ENCODE measurements at places on chromosomes 3 and 15.
A peak's percentile ranks its signal among the peaks of the same experiment; 100 is the strongest.

DNA sequence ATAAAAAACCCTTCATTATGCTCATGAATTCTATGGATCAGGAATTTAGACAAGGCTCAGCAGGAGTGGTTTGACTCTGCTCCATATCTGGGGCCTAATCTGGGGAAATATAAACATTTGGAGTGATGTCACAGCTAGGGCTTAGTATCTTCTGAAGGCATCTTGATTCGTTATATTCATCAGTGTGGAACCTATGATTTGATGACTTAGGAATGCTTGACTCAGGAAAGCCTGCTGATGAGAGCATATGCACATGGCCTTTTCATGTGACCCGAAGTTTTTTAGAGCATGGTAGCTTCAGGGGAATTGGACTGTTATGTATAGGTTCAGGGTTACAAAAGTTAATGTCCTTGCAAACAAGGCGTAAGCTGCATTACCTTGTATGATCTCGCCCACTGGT is 184.9 kb upstream of the LRRC3B start:
- no peak for DNase-seq

GRCh38 chr3:48356419-48356818 is 15.6 kb upstream of the FBXW12 start:
- DNase-seq, result no peak

DNA sequence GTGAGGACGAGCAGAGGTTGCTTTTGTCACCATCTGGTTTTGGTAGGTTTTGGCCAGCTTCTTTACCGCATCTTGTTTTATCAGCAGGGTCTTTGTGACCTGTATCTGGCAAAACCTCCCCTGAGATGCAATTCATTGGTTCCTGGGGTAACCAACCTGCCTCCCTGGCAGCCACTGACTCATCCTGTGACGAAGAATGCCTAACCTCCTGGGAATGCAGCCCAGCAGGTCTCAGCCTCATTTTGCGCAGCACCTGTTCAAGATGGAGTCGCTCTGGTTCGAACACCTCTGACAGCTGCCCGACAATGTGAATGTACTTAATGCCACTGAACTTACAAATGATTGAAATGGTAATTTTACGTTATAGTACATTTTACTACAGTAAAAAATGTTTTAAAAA is 6.8 kb upstream of the ADAMTS17 start:
- no peak for DNase-seq

GRCh38 chr3:94234177-94234788 is 171.4 kb downstream of the NSUN3 start:
- DNase-seq, result no peak

DNA sequence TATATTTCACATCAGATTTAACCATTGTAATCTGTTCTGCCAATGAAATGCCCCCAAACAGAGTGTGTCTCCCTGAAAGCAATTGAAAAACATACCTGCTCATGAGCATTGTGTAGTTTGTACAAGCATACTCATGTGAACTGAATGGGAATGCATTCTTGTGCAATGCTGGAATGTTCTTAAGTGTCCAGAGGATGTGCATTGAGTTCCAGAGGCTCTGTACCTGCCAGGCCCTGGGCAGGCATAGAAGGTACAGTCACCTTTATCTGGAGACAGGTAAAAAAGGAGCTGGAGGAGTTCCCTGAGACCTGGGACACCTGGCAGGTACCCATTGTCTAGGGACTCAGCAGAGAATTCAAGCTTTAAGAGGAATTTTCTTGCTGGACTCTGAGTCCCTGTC is 2.8 kb downstream of the MRAS start:
- no peak for DNase-seq

DNA sequence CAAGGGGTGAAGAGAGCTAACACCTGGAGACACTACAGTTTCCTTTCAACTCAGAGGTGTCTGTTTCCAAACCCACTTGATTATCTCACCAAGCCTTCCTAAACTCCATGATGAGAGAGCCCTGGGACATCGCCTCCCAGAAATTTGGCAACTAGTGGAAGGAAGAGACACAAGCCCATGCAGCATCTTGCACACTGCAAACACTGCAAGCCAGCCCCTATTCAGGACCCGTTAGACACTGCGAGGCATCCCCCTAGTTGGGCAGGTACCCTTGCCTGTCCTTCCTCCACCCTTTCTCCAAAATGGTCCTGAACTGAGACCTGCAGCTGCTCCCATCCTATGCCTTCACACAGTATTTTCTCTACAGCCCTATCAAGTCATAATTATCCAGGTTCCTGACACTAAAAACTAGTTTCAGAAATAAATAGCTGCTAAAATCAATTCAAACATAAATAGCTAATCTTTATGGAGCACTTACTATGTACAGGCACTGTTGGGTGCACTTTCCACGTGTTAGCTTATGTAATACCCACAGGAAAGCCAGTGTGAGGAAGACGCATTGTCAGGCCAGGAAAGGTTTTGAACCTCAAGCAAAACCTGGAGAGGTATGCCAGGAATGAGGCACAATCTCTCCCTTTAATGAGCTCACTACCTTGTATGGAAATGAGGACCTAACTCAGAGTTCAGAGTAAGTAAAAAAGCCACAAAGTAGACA is 2.8 kb downstream of the MAGI1 start:
- DNase-seq, result no peak

DNA sequence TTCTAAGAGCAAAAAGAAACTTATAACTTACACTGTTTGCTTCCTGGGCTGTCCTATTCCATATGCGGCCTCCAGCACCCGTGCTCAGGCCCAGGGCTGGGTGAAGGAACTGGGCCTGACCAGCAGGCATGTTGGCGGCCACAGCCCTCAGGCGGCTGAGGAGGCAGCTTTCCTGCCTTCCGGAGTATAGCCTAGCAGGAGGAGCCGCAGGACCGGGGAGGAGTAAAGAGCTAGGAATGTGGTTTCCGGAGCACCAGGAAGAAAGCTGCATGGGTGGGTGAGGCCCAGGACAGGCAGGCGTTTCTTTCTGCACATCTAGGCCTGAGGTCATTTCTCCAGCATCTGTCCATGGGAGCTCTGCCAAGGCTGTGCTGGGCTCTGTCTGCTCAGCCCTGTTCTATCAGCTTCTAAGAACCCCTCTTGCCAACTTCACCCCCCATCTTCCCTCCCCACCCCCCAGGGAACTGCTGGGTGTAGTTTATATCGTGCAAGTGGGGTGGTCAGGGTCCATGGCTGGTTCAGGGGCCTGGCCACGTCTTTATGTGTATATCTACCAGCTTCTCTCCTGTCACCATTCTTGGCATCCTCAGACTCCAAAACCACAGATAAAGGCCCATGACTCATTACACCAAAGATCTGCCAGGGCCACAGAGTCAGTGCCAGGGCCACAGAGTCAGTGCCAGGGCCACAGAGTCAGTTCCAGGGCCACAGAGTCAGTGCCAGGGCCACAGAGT is 7.8 kb upstream of the KIF7 start:
- DNase-seq, result no peak

DNA sequence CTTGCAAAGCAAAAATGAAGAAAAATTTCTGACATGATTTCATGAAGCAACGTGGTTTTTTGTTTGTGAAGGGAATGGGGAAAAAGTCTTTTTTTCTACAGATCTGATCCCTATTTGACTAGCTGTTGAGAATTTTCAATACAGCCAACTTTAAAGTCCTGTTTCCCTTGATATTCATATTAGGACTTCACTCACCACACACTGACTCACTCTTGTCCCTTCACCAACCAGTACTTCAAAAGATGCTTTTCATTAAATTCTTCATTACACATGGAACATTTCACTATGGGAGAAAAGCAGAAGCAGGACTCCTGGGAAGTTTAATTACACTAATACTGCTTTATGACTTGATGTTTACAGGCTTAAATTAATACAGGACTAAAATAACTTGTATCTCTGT is 16.6 kb downstream of the TRANK1 start:
- DNase-seq, result no peak

GRCh38 chr15:77009646-77010311 is 14.9 kb downstream of the PSTPIP1 start:
- DNase-seq, result no peak

- no peak for DNase-seq
Observed at GRCh38 chr3:133274477-133274876, 125.4 kb upstream of the BFSP2 start.

DNA sequence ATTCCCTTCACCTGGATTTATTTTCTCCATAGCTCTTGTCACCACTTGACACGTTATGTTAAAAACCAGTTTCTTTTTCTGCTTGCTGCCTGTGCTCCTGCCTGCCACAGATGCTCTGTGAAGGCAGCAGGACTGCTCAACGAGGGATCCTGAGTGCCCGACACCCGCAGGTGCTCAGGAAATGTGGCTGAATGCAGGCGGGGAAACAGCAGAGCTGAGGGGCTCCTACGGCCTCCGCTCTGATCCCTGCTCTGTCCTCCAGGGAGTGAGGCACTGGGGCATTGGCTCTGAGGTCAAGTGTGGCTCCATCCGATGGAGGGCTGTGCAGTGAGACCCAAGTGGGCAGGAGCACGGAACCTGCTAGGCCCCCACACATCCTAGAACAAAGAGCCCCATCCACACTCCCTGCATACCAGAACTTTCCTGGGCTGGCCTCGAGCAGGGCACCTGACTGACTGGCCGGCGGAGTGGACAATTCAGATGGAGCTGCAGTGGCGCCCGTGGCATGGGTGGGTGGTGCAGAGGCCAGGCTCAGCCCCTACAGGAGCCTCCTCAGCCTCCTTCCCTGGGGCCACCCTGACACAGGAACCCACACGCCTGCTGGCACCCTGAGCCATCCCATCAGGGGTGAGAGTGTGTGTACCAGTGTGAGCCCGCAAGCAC is 27.9 kb downstream of the IQSEC1 start:
- DNase-seq, result no peak

DNA sequence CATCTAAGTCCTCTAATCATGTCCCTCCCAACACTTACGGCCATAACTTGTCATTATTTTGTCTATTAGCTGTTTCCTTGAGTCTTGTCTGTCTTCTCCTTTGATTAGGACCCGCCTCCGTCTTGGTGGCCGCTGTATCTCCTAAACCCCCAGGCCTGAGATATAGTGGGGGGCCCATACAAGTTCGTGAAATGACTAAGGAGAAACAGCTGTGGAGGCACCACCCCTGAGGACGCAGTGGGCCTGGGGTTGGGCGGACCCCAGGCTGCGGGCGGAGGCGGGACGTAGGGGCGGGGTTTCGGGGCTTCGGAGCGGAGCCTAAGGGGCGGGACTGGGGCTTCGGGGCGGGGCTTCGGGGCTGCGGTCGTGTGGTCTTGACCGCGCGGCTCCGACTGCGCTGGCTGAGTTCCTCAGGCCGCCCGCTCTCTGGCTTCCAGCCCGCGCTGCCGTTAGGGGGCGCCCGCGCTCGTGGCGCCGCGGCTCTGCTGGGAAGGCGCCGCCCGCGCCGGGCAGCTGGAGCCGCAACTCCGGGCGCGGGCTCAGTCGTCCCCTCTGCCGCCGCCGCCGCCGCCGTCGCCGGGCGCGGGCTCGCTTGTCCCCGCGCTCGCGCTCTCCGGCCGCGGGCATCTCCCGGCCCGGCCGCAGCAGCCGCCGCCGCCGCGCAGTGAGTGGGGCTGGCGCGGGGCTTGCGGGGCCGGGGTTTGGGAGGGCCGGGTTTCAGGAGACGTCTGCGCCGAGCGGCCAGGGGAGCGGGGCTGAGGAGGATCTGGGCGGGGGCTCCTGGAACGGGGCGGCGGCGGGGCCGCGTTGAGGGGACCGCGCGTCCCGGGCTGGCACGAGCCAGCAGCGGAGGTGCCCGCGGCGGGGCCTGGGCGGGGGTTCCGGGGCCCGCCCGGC is at the start of gene KCTD6:
Gene KCTD6 (plus strand): TSS at position 591 of the 897 bp plus-strand sequence. CDS start 6,660 bp downstream, outside the sequence.
- DNase-seq, result peak; percentile 78

- DNase-seq, result no peak
Observed at GRCh38 chr15:74723754-74724334, 1.5 kb downstream of the CYP1A1 start.

DNA sequence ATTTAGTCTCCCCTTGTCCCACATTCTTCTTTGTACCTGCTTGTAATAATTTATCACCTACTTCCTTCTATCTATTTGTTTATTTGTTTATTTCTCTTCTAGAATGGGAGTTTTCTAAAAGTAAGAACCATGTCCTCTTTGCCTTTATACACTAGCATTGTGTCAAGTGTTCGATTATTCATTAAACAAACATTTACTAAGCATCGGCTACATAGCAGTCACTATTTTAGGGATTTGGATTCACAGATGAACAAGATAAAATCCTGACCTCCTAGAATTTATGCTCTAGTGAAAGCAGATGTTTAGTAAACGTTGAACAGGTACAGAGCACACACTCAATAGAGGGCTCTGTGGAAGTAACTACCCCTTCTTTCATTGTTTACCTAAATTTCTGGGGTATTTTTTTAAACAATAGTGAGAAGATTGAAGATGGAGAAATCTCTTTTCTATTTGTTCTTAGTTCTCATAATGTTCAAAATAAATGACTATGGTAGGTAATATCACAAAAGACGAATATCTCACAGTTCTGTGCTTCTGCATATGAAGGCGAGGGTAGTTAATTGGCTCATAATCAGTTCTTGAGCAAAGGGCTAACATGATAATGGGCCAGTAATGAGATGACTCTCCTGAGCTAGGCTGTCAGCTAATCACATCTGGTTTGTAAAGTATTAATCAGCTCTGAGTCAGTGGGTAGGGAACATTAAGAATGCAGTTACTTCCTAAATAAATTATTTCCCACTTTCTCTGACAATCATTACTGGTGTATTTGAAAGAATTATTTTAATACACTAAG is 111.9 kb downstream of the SLC9A9 start:
- DNase-seq, result no peak

DNA sequence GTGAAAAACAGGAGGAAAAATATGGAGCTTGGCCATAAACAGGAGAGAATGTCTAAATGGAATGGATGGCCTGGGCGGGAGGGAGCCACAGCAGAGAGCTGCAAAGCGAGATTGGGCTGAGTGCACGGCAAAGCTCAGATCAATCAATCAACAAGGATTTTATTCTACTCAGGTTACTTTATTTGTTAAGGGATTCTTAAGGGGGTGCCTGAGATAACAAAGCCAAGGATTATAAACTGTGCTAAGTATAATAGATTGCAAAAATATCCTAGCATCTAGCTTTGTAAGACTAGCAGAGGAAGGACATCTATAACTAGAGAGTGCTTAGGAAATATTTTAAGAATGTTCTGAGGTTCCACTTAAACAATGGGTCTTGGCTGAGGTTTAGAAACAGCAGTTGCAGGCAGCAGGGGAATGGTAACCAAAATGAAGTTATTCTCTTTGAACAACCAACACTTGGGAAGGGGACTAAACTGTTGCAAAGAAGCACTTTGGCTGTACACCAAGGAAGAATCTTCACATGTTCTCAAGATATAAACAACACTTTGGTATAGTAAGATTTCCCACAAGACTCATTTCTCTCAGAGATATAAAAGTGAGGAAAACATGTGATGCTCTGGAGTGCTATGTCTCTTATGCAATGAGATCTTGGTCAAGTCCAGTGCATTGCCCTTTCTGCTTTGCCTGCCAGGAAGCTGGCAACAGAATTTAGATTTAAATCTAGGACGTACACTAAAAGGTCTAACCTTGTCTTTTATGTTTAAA is 35.5 kb downstream of the TMEM212 start:
- no peak for DNase-seq

- DNase-seq, result no peak
Observed at GRCh38 chr3:55691141-55691540, 204.0 kb upstream of the WNT5A start.

DNA sequence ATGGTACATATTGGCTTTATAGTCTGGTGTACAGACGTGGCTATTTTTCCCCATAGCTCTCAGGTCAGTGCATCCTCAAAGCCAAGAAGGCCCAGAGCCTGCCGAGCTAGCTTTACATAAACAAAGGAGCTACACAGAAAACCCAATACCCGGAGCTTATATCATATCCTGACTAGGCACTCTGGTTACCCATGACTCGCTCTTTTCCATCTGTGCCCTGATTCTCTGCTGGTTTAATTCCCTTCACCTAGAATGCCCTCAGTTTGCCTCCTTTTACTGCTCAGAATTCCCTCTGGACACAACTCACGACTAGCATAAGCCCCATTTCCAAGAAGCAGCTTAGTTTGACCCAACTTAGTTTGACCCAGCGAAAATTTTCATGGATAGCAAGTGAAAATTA is 110.8 kb downstream of the TIGIT start:
- no peak for DNase-seq
